Left cardiac atrium (tissue), 4 donors: ENCODE measurements at places on chromosomes 11 and 22. TPM values are rescaled to one million over a fixed set of nuclear protein-coding genes. Genes with fewer than 3 reads are reported as not detected.

GRCh38 chr11:59862252-59862651 is 4.0 kb downstream of the TCN1 start:
- no peak for DNase-seq

- DNase-seq, result no peak
Observed at GRCh38 chr22:23277583-23278295, 97.4 kb downstream of the BCR start.

DNA sequence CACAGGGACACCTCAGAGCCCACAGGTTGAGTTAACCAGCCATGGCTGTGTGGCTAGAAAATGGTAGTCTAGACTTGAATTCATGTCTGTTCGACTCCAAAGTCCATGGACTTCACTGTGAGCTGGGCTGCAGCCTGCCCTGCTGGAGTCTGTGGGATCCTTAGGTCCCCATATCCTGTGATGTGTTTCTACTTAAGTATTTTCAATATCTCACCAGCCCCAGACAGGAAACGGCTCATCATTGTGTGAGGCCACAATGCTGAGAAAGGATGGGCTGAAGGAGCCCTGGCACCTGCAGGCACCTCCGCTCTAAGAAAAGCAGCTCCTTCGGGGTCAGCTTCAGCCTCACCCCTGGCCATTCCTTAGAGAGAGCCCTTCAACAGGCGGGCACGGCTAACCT is 93.1 kb downstream of the NAT10 start:
- no peak for DNase-seq

- no peak for DNase-seq
Observed at GRCh38 chr11:116366980-116367645, 405.7 kb downstream of the BUD13 start.

The SHISA8 gene
- 3.3 TPM for total RNA-seq

- no peak for DNase-seq
Observed at GRCh38 chr11:67120456-67120855, 1.4 kb downstream of the KDM2A start.

- no peak for DNase-seq
Observed at GRCh38 chr11:116144387-116144958, 628.3 kb downstream of the BUD13 start.

The ART5 gene
- total RNA-seq, result 1.4 TPM

- no peak for DNase-seq
Observed at GRCh38 chr11:46983598-46983997, 47.0 kb downstream of the CSTPP1 start.

GRCh38 chr22:41585898-41586297 is 3.7 kb downstream of the PMM1 start:
- DNase-seq, result no peak

DNA sequence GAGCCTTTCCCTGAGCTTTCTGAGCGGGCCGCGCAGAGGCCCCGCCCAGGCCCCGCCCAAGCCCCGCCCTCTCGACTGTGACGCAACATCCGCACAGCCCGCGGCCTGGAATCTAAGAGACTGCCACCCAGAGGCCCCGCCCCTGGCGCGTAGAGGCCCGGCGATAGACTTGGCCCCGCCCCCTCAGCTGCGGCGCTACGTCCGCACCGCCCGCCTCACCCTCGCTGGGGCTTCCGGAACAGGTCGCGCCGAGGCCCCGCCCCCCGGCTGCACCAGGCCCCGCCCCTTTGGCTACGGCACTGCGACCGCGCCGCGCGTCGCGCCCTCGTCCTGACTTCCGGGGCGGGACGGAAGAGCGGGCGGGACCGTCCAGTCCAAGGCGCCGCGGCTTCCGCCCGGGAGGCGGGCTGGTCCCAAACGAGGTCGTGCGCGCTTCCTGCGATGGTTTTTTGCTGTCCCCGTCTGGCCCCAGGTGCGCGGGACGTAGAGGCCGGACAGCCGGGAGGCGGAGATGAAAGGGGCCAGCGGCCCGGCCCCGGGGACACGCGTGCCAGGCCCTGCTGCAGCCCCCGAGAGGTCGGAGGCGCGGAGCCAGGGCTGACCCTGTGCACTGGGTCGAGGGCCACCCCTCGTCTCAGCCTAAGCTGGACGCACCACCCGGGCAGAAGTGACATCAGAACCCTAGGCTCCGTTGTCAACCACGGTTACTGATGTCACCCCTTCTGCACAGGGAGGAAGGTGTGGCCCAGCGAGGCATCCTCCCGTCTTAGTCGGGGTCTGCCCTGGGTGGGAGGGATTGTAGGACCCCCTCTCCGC is 59.0 kb upstream of the WNT7B start:
- peak; percentile 100 for DNase-seq

DNA sequence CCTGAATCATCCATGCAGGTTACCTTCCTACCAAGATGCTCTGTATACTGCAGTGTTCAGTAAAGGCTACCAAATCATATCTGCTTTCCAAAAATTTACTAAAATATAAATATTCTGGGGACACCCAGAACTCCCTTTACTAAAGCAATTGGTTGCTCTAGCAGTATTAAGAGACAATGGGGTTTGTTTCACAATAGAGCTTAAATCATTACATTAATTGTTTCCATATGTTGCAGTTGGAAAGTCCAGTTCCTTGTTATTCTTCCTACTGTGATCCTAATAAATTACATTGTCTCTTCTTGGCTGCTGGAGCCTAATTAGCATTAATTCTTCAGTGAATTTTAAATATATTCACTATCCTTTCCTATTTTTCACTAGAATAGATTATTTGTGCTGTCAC is 316.0 kb upstream of the MTNR1B start:
- DNase-seq, result no peak

- no peak for DNase-seq
Observed at GRCh38 chr11:44979543-44980399, 29.1 kb upstream of the TP53I11 start.

- no peak for DNase-seq
Observed at GRCh38 chr11:73659961-73660360, 13.6 kb downstream of the PLEKHB1 start.

The CHADL gene
- total RNA-seq, result 14.4 TPM

- DNase-seq, result no peak
Observed at GRCh38 chr11:29452146-29452545, 564.7 kb downstream of the KCNA4 start.

DNA sequence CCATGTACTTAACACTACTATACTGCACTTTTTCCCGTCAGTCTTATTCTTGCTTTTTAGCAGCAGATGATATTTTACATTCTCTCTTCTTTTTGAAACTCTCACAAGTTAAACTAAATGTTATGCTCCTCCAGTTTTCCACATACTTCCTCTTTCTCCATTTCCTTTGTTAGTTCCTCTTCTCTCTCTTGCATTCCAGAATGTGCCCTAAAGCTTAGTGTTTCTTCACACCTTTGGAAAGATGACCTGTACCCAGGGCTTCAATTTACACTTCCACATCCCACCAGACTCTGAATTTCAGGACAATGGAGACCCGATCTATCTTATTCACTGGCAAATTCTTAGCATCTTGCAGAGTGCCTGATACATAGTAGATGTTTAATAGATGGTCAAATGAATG is 51.8 kb downstream of the APIP start:
- DNase-seq, result no peak

The OR6A2 gene
- not detected for total RNA-seq

The DAGLA gene
- total RNA-seq, result 4.1 TPM
